ENCODE measurements at places on chromosomes 5 and 9.

GRCh38 chr9:98034593-98035546, 21.7 kb upstream of the NANS start:
- DNase-seq: peak; percentile 59

DNA sequence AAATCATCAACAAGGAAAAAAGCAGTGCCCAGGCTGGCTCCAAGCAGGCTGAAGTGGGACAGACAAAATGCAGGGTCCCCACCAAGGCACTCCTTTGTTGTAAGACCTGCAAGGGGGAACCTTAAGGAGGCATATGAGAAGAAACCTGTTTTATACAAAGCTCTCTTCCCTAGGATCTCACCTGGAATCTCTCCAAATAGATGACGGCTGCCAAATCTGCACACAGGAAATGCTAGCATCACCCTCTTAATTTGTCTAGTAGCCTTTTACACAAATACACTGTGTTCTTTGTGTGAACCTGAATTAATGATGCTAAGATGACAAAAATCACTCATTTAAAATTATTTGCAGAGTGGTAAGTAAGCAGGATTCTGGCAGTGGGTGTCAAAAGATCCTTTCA, 280.2 kb downstream of the SPOCK1 start:
- DNase-seq: no peak

GRCh38 chr5:148853868-148854267, 27.5 kb downstream of the ADRB2 start:
- no peak for DNase-seq

DNA sequence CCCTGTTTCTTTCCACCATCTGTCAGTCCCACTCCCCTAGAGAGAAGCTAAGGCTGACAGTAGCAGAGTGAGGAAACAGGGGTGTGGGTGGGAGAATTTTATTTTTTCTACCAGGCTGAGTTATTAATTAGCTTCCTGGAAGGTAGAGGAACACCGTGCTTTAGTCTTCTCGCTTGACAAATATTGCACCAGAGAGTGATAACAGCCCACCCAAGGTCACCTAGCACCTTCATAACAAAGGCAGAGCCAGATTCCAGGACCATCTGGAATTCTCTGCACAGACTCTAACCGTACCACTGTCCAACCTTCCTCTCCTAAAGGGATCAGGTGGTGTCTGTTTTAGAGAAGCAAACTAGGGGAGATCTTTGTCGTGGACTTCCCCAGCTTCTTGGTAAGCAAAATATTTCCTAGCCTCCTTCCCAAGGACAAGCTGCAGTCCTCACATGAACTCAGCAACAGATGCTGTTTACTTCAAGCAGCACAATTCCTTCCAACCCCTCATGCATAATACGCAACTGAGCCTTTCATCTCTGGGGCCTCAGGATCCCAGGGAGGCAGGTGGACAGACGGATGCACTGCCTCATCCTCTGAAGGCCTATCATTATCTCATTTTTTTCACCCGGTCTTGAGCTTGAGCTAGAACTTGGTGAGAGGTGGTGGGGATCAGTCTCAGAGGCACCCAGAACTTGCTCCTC, 308.7 kb upstream of the BRINP1 start:
- no peak for DNase-seq

DNA sequence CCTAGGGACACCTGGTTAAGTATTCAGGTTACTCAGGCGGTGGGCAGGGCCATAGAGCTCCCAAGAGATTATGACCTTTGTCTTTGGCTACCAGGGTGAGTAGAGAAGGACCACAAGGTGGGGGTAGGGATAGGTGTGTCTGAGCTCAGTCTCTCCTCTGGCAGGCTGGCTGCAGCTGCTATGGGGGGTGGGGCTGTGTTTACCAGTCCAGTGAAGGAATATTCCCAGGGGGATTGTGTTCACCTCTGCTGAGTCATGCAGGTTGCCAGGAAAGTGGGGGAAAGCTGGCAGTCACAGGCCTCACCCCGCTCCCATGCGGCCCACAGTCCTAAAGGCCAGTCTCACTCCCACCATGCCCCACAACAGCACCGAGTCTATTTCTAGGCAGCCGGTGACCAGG, 53.6 kb upstream of the POU5F2 start:
- no peak for DNase-seq

- no peak for DNase-seq
These were observed 13.2 kb upstream of the GLRA1 start for GRCh38 chr5:151937851-151938250.

DNA sequence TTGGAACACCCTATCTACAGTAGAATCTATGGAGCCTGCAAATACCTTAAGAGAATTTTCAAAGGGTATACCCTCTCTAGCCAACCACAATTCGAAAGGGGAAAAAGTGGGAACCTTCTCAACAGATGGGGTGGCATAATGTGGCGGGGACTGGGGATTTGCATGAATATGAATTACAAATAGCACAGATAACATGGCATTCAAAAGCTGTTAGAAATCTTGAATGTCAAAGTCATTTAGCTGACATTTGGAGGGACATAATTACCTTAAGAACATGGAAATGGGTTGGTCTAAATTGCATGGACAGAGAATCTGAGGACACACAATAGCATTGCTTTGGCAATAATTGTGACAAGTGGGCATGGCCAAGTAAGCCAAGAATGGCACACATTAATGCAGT, 23.2 kb upstream of the TYRP1 start:
- no peak for DNase-seq

DNA sequence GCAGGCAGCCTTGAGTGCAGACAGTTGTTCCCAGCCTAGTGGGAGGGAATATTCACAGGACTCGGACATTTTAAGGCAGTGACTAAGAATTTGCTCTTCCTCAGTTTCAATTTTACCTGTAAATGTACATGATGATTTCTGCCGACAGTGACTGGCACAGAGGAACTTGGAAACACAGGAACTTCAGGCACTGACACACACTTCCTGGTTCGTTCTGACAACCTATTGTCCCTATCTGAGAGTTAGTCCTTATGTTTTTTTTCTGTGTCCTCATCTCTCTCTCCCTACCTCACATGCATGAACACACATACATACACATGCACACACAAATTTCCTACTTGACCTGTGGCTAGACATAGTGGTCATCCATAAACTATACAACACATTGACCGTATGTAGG, 89.4 kb upstream of the CD180 start:
- no peak for DNase-seq

GRCh38 chr5:171595801-171596231, 176.4 kb downstream of the FGF18 start:
- DNase-seq: no peak

DNA sequence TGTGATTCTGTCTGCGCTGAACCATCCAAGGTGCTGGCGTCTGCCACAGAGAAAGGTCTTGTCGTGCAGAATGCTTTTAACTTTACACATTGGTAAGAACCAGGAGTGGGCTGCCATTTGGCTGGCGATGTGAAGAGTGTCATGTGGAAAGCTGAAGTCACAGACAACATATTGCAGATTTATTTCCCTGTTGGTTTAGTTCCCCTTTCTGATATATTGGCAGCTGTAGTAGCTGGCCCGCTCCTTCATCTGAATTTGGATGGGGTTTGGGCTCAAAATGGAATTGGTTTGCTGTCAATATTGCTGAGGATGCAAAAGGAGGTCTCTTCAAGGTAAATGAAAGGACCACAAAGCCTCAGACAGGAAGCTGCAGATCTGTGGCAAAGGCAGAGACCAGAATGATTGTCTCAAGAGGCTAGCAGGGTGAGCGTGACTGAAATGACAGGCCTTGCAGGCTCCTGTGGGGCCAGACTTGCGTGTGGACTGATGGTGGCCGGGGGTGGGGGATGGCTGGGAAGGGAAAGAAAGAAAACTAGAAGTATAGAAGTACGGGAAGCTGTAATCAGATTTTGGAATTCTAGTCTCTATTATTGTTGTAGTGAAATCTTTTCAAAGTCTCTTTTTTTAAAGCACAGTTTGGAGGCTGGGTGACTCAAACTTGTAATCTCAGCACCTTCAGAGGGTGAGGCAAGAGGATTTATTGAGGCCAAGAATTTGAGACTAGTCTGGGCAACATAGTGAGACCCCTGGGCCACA, 25.1 kb upstream of the CD180 start:
- no peak for DNase-seq

DNA sequence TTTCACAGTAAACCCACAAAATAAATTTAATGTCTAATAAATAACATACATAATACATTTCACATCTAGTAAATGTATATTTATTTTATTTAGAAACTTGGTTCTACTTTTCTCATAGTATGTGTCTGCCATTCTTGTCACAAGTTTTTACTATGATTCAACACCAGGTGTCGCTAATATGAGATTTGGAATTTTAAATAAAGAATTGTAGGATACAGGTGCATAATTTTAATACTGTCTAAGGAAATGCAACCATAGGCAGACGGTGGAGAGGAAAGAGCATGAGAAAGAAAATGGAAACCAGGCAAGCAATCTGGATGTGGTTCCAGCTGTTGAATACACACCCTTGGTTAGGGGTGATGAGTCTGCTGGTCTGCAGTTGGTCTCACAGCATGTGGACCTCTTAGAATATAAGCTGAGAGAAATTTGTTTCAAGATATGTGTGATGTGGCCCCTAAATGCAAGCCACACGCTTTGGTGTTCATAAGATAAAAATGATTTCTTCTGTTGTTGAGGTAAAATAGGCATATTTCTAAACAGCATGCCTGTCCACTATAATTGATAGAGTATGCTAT, 114.7 kb upstream of the TXNDC8 start:
- DNase-seq: no peak

GRCh38 chr5:83726912-83727311, 6.3 kb upstream of the HAPLN1 start:
- no peak for DNase-seq

DNA sequence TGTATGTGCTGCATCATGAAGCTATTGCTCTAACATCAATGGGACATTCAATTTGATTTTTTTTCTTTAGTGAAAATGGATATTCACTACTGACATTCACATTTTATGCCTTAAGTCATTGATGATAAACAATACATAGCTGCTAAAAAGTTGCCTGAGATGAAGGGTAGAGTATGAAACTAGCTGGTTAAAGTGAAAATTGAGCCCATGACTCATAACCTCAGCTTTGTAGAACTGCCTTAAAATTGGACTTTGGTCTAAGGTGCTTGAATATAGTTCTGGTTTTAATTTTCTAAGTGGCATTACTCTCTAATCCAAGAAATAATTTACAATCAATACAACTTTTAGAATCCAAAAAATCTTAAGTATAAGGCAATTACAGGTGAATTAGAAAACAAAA, 740.4 kb upstream of the RIOK2 start:
- DNase-seq: no peak

- DNase-seq: no peak
These were observed 93.4 kb upstream of the IRX4 start for GRCh38 chr5:1975898-1976765.

DNA sequence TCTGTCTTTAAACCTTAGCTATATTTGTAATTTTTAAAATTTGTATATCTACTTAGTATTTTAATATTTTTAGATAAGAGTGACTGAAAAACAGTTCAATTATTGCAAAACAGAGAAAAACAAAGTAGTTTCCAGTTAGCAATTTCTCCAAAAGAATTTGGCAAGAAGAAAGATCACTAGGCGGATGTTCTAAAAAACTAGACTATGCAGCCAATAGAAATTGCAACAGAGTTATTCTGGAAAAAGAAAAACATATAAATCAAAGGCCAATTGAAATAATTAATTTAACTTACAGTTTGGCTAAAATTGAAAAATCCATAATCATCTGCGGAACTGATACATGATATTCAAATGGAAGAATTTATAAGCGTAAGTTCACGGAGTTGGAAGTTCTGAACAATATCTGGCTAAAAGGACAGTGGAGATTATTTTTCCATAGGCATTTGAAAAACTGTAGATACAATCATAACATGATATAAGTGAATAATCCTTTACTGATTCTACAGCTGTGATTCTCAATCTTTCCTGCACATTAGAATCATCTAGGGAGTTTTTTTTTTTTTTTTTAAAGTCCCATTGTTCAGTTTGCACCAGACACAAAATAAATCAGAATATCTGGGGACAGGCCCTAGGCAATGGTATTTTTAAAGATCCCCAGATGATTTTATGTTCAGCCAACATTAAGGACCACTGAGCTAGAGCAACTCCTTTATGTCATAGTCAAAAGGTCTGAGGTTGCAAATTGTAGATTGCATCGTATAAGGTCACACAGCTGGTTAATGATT, 605.1 kb upstream of the DAB2 start:
- DNase-seq: no peak

DNA sequence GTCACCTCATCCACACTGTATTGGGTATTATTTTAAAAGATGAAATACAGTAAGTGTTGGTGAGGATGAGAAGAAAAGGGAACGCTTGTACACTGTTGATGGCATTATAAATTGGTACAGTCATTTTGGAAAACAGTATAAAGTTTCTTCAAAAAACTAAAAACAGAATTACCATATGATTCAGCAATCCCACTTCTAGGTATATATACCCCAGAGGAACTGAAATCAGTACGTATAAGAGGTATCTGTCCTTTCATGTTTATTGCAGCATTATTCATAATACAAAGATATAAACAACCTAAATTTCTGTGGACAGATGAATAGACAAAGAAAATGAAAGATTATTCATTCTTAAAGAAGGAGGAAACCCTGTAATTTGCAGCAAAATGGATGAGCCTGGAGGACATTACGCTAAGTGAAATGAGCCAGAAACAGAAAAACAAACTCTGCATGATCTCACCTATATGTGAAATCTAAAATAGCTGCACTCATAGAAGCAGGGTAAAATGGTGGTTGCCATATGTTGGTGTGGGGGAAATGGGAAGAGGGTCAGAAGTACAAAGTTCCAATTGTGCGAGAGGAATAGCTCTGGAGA, 191.6 kb downstream of the TRIM36 start:
- DNase-seq: no peak

- DNase-seq: no peak
These were observed 1082.9 kb upstream of the SEMA6A start for GRCh38 chr5:117657541-117657940.

DNA sequence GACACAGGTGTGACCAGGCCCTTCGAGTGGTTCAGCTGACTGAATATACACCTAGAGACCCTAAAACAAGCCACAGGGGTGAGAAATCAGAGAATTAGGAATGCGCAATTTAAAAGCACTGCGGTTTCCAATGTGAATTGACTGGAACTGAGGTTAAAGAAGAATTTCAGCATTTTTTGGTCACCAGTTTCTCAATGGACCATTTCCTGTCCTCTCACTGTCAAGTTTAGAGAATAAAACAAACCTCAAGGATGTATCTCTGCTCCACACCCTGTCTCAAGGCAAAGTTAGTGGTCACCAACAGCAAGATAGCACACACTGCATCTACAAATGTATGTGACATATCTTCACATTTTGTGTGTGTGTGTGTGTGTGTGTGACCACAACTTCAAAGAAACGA, 143.8 kb upstream of the MAP3K1 start:
- DNase-seq: no peak

GRCh38 chr5:2381861-2382260, 369.6 kb downstream of the IRX2 start:
- DNase-seq: no peak

DNA sequence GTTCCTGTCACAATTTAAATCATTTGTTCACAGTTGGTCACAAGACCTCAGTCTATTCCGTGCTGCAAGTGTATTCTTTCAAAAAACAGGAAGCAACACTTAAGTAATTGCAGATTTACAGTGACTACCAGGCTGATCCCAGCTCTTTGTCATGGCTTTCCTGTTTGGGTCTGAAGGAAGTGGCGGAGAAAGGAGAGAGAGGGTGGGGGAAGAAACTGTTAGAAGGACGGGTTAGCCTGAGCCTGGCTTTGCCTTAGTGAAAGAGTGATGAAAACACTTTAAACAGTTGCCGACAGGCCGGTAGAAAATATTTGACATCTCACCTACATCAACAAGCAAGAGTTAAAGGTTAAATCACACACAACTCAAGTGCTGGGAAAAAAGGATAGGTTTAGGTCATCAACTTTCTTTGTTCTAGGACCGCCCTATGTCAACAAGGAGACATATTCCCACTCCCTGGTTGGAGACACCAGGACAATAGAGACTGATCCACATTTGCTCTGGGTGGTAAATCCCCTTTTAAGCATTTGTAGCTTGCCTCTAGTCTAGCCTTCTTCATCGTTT, 102.2 kb upstream of the DAB2 start:
- no peak for DNase-seq

Measured in foreskin melanocyte (primary cell).